Stimulated activated CD8-positive, alpha-beta memory T cell treated with anti-CD3 and anti-CD28 coated beads, Interleukin-15, amount 100 ng/mL, for 24 hours (primary cell): ENCODE measurements at places on chromosomes 4 and X.

DNA sequence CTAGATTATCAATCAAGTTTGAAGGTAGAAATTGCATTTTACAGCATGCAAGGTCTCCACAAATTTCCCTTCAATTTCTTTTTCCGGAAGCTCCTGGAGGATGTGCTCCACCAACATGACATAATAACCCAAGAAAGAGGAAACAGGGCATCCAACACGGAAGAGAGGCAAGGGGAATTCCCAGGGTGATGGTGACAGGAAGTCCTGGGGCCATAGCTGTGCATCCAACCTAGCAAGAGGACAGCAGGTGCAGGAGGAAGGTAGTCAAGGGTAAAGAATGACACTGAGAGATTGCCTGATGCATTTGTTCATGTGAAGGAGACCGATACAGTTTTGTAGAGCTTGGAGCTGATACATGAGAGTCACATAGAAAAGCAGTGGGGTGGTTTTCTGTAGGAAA is 115.7 kb upstream of the LSM6 start:
- DNase-seq: no peak

GRCh38 chr4:112564706-112565270 is 48.8 kb upstream of the NEUROG2 start:
- no peak for DNase-seq

- no peak for DNase-seq
Measured at GRCh38 chr4:100593935-100594334, 76.1 kb upstream of the EMCN start.

- DNase-seq: no peak
Measured at GRCh38 chr4:100147198-100147597, 43.1 kb downstream of the DDIT4L start.

DNA sequence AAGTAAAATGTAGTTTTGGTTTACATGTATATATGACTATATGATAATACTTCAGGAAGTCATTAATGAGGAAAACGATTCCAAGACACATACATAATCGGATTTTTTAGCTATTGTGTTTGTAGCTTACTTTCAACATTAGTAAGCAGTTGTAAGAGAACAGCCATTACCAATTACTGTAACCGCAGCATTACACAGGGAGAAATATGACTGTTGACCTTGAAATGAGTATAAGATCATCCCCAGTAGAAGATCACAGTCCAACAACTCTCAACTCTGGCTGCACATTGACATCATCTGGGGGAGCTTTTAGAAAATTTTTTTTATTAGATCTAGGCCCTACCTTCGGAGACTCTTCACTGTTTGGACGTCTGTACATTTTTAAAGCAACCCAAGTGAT is 762.0 kb upstream of the MAGEB2 start:
- DNase-seq: no peak

GRCh38 chrX:39309018-39309635 is 507.9 kb downstream of the MID1IP1 start:
- no peak for DNase-seq

DNA sequence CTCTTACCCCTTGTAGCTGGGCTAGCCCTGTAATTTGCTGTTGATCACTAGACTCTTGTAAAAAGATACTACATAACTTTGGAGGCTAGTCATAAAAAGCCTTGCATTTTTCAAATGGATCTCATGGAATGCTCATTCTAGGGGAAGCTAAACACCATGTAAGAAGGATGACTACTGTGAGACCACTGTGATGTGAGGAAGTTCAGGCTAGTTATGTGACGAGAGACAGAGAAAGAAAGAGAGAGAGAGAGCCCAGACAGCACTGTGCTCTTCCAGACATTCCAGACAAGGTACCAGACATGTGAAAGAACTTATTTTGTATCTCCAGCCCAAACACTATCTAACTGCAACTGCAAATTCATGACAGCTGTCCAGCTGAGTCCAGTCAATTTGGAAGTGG is 404.6 kb upstream of the PITX2 start:
- DNase-seq: no peak

GRCh38 chr4:106048250-106048971 is 153.1 kb downstream of the NPNT start:
- DNase-seq: no peak

DNA sequence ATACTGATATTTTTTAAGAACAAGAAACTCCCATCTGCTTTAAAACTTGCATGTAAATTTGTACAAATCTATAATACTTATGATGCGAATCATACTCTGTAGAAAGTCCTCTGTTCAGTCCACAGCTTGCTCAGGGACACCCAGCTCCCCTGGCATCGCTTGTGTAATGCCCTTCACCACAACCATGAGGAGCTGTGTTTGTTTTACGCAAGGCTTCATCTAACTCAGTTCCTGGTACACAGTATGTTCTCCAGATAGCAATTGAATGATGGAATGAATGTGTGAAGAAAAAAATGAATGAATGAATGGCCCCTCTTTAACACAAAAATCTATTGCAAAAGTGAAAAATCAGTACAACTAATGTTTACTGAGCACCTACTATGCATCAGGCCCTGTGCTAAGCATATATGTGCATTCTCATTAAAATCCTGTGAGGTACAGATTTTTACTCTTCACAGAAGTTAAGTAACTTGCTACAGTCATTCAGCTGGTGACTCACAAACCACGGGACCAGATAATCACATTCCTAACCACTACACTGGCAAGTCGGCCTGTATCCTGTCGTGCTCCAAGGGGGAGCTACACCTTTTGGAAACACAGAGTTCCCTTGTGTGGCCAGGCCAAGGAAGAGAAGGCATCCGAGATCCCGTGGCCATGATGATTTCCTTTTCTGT is 58.7 kb upstream of the KDR start:
- DNase-seq: no peak

DNA sequence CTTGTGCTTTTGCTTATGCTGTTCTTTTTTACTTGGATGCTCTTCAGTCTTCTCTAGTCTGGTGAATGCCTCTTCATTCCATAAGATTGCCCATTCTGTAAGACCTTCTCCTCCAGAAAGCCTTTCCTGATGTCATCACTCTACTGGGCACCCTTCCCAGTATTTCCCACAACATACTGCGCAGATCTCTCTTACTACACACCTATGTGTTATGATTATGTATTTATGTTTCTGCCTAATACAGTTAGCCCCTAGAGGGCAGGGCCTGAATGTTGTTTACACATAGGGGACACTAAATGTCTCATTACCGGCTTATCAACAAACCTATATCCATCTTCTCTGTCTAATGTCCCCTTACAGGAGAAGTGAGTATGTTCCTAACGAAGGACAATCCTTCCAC is 21.1 kb downstream of the AIFM1 start:
- DNase-seq: no peak

- DNase-seq: no peak
Measured at GRCh38 chrX:145502670-145503069, 255.4 kb downstream of the SPANXN1 start.

- no peak for DNase-seq
Measured at GRCh38 chrX:38878641-38879340, 77.5 kb downstream of the MID1IP1 start.

DNA sequence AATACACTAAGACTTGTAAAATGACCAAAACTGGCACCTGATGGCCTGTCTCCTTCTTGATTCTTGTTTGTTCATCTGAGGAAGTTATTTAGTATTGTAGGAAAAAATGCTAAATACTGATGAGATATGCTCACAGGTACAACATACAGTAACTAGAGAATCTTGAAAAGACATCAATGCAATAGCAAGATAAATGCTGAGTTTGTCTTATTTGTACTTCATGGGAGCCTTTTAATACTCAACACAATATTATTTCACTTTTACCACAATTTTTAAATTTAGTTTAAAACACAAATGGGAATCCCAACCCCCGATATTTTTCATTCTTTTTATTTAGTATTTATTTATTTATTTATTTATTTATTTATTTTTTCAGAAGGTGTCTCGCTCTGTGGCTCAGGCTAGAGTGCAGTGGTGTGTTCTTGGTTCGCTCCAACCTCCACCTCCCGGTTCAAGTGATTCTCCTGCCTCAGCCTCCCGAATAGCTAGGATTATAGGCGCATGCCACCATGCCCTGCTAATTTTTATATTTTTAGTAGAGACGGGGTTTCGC is 12.1 kb downstream of the HHIP start:
- no peak for DNase-seq

GRCh38 chr4:168071304-168071703 is 21.0 kb upstream of the ANXA10 start:
- DNase-seq: no peak

DNA sequence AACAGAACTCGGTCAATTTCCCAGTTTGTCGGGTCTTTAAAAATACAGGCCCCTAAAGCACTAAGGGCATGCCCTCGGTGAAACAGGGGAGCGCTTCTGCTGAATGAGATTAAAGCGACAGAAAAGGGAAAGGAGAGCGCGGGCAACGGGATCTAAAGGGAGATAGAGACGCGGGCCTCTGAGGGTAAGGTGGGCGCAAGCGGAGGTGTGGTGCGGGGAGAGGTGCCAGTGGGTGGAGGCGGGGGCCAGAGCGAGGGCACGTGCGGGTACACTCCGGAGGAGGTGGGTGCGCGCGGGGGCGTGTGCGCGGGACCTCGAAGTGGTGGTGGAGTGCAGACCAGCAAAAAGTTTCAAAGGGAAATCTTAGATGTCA is 787 bp upstream of the TET2 start:
- DNase-seq: no peak

DNA sequence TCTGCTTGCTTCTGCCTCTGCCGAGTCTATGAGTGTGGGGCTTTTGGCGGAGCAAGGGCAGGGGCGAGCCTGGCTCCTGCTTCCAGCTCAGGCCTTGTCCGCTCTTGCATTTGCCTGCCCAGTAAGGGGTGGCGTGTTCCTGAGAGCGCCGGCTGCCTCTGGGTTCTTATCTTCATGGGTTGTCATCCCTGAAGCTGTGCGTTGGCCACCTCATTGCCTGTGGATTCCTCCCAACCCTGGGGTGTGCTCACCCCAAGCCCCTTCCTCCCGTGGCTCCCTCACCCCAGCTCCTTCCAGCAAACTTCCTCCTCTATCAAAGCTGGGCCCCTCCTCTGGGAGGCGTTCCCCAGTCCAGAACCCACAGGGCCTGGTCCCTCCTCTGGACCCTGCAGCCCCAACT is 17.5 kb downstream of the SH3BP2 start:
- DNase-seq: no peak

GRCh38 chrX:20309806-20310205 is 43.1 kb upstream of the RPS6KA3 start:
- no peak for DNase-seq

GRCh38 chr4:108118505-108118904 is 50.2 kb downstream of the LEF1 start:
- no peak for DNase-seq

DNA sequence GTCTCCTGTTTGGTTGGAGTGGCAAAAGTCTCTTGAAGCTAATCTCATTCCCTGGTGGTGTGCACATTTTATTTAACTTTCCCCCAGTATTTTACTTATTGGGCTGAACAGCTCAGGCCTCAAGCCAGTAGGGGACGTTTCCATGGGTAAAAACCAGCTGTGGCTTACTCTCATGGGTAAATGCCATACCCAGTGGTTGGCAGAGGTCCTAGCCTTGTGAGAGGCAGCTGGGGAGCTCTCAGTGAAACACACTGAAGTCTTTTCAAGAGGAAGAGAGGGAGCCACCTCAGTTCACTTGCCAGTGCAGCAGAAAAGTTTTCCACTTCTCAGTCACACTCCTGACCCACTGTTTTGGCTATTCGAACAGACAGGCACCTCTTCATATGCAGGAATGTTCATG is 1964.2 kb downstream of the ARAP2 start:
- DNase-seq: no peak

DNA sequence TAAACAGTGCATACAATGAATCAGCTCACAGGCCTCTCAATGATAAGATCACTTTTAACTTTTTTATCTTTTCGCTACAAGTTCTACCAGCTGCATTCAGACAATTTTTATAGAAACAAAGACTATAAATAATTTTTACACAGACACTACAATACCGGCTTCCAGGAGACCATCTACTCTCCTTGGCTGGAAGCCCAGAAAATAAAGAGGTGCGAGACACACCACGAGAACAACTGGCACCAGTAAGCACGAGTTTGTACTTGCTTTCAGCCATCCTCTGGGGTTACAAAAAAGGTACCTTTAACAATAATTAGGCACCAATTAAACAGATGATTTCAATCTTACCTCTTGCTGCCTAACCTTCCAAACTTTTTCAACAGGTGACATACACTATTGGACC is 11.2 kb upstream of the PRDX4 start:
- DNase-seq: no peak

- no peak for DNase-seq
Measured at GRCh38 chrX:154602766-154603437, 16.2 kb downstream of the CTAG1B start.

DNA sequence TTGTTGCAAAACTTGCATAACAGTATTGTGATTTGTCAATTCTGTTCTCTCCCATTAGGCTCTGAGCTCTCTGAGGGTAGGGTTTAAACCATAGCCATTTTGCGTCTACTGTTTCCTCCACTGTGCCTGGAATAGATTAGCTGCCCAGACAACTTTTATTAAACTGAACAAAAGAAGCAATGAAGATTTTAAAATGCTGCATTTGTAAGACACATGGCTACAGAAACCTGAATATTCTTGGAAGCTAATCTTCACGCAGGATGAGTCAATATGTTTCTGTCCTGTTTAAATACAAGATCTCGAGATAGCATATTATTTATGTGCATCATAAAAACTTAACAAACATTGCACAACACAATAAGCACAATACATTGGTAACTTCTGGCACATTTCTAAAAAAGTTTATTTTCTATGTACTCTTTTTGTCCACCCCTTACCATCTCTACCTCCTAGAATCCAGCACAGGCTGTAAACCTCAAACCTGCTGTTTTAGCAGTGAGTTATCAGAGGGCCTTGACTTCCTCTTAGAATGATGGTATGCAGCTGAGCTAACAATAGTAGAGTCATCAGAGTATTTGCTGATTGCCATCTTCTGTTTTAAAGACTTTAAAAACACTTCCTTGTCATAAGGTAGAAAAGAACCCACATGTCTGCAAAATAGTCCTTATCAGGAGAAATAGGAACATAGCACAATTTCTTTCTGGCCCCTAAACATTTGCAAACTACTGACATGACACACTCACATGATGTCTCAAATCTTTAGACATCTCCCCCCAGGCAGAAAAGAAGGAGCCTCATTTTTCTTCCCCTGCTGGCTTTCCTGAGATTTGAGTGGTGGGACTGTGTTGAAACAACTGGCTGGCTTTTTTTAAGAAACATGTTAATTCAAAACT is 10.6 kb upstream of the CCNG2 start:
- no peak for DNase-seq

- no peak for DNase-seq
Measured at GRCh38 chr4:95204873-95205272, 343.9 kb downstream of the UNC5C start.

DNA sequence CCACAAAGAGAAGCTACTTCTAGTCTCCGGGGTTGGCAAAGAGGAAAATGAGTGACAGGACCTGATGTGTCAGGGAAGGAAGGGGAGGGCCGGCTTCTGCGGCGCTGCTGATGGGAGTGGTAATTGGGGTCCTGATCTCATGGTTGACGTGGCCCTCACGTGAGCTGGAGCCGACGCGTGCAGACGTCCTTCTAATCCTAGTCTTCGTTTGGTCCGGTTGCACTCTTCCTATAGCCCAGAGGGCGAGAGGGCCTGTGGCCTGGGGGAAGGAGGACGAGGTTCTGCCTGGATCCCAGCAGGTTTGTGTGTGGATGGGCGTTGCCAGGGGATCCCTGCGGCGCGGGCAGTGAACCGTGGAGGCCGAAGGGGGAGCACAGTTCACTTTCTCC is at the start of gene ARMCX1:
Gene ARMCX1 (plus strand): TSS at position 186 of the 389 bp plus-strand sequence. CDS start 2,384 bp downstream, outside the sequence.
- DNase-seq: no peak

- no peak for DNase-seq
Measured at GRCh38 chr4:76238701-76239100, 12.8 kb upstream of the FAM47E start.

- no peak for DNase-seq
Measured at GRCh38 chrX:71464968-71465367, 67.9 kb upstream of the OGT start.
